SK-N-DZ (cell line): ENCODE measurements at places on chromosomes 5 and 9.

DNA sequence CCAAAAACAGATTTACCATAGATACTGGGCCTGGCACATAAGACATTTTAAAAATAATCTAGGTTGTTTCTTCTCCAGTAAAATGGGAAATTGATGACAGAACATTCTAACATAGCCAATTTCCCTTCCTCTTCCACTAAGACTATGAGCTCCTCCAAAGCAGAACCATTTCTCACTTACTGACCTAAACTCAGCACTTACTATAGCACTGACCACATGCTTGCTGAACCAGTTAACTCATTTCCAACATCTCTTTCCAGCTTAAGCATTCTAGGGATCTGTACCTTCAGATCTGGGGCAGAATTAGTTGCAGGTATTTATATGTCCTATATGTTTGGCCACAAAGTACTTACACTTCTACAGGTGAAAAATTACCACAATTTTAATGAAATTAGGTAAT, 58.9 kb downstream of the TTC39B start:
- no peak for DNase-seq

GRCh38 chr9:128529191-128529590, 23.2 kb upstream of the SPTAN1 start:
- no peak for DNase-seq

DNA sequence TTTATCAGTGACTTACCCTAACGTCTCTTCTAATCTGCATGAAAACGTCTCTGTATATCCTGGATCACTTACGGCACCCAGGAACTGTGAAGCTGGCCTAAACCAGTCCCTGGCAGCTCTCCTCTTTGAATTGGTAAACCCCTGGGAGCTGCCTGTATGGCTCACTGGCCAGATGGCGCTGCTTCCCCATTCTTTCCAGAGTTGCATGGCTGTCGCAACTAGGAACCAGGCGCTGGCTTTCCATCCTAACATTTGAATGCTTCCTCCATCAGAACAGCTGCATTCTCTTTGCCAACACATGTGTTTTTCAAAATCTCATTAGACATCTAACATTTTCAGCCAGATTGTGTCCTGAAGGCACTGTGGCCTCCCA, 8.0 kb upstream of the PCA3 start:
- peak; percentile 45 for DNase-seq

- no peak for DNase-seq
These were observed 65.1 kb upstream of the CCDC152 start for GRCh38 chr5:42691413-42691937.

- no peak for DNase-seq
These were observed 20.4 kb upstream of the UBAP1 start for GRCh38 chr9:34158362-34158869.

- no peak for DNase-seq
These were observed 249.3 kb upstream of the DMRT1 start for GRCh38 chr9:592225-592624.

DNA sequence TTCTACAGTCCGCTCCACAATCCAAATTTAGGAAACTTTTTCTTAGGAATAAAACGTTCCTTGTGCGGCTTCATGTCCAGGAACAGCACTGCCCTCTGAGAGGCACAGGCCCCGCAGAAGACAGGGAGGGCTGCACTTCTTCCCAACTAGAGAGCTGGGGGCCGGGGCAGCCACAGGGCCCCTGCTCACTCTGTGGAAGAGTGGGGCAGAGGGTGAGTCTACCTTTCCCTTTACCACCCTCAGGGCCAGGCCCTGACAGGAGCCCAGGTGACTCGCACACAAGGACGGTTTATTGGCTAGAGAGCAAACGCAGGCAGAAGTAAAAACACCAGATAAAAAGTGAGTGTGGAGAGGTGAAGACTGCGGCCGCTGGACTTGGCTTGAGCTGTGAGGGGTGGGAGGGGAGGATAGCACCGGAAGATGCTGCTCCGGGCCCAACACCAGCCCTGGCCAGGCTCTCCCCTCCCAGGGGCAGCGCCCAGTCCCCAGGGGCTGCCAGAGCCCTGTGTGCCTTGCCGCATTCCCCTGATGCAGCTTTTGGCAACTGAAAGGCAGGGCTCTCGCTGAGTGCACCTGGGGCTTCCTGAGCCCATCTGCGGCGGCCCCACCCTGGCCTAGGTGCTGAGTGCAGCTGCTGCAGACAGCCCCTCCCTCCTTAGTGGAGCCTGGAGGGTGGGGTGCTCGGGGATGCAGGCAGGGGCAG, 20.2 kb downstream of the SH3GLB2 start:
- DNase-seq, result no peak

DNA sequence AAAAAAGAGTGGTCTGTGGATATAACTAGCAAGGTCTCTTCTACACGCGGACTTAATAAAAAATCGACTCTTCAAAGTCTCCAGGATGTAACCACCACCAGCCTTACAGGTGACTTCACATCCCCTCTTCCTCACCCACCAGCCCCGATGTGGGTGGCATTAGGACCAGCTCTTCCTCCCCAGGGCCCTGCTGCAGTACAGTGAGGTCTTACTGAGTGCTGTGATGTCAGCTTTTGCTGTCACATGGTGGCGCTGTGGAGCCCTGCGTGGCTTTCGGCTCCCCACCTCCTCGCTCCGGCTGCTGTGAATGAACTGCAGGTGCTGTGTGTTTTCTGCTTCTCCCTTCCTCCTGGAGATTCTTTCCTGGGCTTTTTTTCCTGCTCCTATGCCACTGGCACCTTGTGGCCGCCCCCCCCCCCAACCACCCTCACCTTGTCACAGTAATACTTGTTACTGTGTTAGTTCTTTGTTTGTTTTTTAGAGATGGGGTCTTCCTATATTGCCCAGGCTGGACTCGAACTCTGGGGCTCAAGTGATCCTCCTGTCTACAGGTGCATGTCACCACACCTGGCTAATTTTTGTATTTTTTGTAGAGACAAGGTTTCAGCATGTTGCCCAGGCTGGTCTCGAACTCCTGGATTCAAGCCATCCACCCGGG, 15.8 kb upstream of the RAPGEF1 start:
- peak; percentile 85 for DNase-seq

- no peak for DNase-seq
These were observed 5.5 kb downstream of the C5orf15 start for GRCh38 chr5:133962801-133963476.

DNA sequence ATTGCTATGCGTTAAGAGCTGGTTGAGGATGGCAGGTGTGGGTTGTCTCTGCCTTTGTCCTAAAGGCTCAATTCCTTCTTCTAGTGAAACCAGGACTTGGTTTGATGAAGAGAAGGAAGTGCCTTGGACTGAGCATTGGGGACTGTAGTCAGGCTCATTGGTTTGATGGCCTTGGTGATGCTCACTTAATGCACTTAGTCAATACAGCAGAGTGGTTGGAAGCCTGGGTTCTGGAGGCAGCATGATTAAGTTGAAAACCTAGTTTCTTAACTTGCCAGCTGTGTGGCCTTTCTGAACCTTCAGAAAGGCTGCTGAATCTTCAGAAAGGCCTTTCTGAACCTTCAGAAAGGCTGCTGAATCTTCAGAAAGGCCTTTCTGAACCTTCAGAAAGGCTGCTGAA, 52.4 kb downstream of the PTTG1 start:
- DNase-seq, result no peak

GRCh38 chr9:18707061-18707461, 233.1 kb downstream of the ADAMTSL1 start:
- DNase-seq, result no peak

GRCh38 chr9:100100146-100100667, 1.2 kb downstream of the INVS start:
- DNase-seq, result peak; percentile 2

DNA sequence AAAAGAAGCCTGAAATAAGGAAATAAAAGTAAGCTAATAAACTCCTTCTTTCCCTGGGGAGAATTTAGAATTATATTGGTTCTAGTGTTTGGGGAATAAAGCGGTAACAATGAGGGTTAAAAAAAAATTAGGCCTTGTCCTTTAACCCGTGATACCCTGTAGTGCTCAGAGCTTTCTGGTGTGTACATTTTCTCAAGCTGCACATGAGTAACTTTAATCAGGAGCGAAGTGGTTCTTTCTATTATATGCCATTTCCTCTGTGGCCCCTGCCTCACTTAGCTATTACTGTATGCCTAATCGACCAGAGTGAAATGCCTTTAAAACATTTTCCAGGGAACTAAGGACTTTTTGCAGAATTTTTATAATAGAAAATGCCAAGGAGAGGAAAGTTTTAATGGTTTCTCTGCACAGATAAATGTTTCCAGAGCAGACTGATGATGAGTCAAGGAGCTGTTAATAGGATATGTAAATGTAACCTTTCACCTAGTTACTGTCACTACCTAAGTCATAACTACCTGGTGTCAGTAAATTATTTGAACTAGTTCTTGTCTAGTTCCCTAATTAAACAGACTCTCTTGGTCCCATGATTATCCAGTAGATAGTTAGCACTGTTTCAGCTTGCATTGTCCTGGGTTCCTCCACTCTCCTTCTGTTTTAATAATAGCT, 7.6 kb downstream of the PAM start:
- no peak for DNase-seq

- DNase-seq, result no peak
These were observed 308.9 kb downstream of the DTWD2 start for GRCh38 chr5:118679264-118679940.

DNA sequence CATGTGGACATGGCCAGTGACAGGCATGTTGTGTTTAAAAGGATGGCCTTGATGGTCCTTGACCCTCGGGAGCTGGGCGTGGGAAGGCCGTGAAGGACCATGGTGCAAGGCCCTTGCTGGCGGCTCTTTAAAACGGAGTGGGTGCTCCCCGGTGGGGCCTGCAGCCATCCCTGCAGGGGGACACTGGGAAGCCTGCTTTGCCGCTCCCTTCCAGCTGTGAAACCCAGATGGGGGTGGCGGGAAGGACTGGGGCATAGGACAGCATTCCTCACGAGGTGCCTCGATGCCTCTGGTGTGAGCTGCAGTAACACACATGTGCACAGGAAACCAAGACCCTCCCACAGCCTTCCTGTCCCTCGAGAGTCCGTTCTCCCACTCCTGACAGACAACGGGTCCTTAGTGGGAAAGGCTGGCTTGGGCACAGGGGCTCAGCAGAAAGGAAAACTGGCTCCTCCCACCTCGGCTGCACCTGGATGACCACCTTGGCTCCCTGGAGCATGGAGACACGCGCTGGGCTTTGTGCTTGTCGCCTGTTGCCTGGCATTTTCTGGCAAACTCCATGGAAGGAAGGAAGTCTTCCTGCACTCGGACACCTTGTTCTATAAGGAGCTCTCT, 30.3 kb upstream of the IRX4 start:
- DNase-seq, result no peak

GRCh38 chr5:103375350-103375749, 116.8 kb downstream of the MACIR start:
- no peak for DNase-seq

DNA sequence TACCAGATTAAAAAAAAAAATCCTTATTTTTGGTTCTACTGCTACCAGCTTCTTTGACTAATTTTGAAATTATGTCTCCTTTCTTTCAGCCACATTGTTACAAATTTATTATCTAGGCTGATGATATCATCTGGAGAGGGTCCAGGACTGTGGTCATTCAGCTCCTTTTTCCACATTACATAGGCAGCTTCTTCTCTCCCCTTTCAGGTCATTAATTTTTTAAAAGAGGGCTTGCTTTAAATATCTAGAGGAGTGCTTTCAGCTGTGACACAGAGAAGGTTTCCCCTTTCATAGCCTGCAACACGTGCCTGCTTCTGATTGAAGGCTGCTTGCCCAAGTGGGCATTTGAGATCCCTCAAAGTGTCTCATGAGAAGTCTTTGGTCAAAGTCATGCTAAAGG, 155.7 kb upstream of the PAPPA start:
- no peak for DNase-seq

DNA sequence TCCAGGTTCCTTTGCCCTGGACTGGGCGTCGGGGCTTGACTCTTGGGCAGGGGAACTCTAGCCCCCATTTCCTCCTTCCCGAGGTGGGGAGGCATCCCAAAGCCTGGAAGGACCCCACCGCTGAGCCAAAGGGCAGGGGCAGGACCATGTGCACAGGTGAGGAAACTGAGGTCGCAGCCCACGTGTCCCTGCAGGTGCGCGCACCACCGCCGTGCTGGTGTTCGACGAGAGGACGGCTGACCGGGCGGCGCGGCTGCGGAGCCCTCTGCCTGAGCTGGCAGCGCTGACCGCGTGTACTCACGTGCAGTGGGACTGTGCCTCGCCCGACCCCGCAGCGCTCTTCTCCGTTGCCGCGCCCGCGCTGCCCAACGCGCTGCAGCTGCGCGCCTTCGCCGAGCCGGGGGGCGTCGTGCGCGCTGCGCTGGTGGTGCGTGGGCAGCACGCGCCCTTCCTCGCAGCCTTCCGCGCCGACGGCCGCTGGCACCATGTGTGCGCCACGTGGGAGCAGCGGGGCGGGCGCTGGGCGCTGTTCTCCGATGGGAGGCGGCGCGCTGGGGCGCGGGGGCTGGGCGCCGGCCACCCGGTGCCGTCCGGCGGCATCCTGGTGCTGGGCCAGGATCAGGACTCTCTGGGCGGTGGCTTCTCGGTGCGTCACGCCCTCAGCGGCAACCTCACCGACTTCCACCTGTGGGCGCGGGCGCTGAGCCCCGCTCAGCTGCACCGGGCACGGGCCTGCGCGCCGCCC, 2.8 kb downstream of the ADGRD2 start:
- no peak for DNase-seq

DNA sequence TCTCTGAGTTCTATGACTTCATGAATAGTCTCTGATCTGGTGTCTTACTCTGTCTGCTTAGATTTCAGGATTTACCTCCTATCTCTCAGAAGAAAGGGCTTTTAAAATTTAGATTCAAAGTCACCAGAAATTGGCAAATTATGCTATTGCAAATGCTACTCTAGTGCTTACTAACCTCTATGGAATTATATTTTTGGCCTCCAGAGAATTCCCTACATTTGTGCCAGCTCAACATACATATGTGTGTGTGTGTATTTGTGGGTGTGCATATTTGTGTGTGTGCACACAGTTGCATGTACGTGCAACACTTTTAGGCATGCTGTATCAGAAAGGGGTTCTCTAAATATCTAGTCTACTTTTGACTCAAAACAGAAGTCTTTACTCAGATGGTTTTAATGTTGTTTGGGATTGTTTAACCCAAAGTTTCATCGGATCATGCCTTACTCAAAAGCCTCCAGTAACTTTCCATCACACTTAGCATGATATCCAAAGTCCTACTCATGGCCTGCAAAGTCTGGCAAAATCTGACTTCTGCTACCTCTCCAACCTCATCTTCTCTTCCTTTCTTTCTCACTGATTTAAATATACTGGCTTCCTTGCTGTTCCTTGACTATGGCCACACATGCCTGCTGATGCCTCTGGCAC, 147.6 kb upstream of the NR3C1 start:
- DNase-seq, result no peak

DNA sequence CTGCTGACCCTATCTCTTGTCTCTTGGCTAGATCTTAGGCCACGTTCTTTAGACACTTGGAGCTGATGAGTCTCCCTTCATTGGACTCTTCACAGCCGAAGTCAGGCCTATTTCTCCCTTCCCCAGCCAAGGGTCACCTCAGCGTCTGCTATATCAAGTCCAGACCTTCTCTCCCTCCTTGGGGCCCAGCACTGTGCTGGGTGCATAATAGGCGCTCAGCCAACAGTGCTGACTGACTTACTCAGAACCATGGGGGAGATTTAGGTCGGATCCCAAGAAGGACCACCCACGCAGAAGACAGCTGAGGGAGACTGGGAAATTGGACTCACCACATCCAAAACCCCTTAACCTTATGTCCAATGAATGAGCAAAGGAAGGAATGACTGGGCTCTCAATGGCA, 5.6 kb upstream of the AMBP start:
- DNase-seq, result no peak

GRCh38 chr9:138075496-138075895, 197.9 kb downstream of the CACNA1B start:
- DNase-seq, result no peak

GRCh38 chr5:138565100-138565821, 9.9 kb downstream of the HSPA9 start:
- DNase-seq, result no peak

GRCh38 chr9:85142496-85142911, 473.0 kb downstream of the NTRK2 start:
- DNase-seq, result no peak
